Breast epithelium (tissue), 4 donors: ENCODE measurements at places on chromosomes 7 and 10.

GRCh38 chr7:42453931-42454361, 216.9 kb upstream of the GLI3 start:
- DNase-seq, result no peak

GRCh38 chr10:97713339-97713825, at the start of gene MARVELD1:
TSS of gene MARVELD1 (plus strand) at chr10:97713730. CDS start at chr10:97713877, 147 bp downstream.
- DNase-seq, result peak; percentile 66

GRCh38 chr7:96953676-96954513, 51.5 kb upstream of the DLX6 start:
- no peak for DNase-seq

GRCh38 chr7:73463260-73463659, 29.7 kb downstream of the FZD9 start:
- no peak for DNase-seq

- no peak for DNase-seq
Observed at GRCh38 chr7:3280946-3281656, 20.0 kb upstream of the SDK1 start.

DNA sequence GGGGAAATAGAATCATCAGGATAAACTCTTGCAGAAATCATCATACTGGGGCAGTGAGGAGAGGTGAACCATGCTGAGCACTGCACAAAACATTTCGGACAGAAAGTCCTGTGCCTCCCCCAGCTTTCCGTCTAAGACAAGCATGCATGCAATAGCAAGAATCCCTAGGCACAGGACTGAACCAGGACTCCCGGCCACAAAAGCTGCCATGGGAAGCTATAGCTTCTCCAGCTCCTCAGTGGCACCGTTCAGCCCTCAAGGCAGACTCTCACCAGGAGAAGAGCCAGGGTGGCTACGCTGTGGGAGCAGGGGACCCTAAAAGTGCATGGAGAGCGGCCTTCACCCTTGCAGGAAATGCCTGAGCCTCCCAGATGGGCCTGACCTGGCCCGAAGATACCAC, 70.8 kb downstream of the ASB13 start:
- DNase-seq, result no peak

GRCh38 chr10:23088609-23089008, 6.8 kb upstream of the MSRB2 start:
- no peak for DNase-seq

- no peak for DNase-seq
Observed at GRCh38 chr7:29300026-29300480, 105.5 kb downstream of the CHN2 start.

GRCh38 chr7:41924796-41925195, 221.9 kb upstream of the INHBA start:
- DNase-seq, result no peak

DNA sequence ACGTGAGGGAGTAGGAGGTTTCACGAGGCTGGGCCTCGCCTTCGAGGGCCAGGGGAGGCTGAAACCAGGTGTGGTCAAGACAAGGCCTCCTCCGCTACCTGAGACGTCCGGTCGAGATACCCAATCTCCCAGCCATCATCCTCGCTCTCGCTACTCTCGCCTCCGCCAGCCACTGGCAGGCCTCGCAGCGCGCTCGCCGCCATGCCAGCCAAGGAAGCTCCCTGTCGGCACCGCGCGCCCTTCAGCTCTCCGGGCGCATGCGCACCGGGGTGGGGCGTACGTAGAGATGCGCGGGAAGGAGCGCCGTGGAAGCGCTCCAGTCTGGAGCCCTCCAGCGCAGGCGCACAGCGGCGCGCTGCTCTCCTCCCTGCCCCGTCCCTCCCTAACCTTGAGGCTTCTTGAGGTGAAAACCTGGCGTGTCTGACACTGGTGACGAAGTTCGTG, at the start of gene ASZ1:
ASZ1 (minus strand) TSS at position 236 of the 444 bp plus-strand sequence; CDS start at position 203, 33 bp downstream.
- DNase-seq, result no peak

DNA sequence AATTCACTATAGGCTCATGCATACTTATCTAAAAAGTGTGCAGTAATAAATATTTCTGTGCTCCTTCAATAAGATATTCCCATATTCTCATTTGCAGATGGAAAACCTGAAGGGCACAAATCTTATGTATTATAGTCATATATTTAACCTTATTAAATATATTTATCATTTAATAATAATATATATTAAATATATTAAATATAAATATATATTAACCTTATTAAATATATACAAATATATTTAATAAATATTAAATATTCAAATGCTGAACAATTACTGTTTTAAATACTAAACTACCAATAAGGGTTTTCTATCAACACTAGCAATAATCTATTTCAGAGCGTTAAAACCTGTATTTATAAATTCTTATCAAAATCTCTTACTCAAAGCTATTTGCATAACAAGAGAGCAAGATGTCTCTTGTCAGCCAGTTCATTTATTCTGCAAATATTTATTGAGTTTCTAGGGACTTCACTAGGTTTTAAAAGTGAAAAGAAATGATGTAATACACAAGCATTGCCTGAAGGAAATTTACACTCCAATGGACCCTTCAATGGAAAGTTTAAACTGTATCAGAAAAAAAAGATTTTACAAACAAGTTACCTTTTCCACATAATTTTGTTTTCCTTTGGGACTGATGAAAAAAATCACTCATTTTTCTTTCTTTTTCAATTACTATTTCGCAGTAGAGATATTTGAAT, 159.2 kb downstream of the AGMO start:
- DNase-seq, result no peak

DNA sequence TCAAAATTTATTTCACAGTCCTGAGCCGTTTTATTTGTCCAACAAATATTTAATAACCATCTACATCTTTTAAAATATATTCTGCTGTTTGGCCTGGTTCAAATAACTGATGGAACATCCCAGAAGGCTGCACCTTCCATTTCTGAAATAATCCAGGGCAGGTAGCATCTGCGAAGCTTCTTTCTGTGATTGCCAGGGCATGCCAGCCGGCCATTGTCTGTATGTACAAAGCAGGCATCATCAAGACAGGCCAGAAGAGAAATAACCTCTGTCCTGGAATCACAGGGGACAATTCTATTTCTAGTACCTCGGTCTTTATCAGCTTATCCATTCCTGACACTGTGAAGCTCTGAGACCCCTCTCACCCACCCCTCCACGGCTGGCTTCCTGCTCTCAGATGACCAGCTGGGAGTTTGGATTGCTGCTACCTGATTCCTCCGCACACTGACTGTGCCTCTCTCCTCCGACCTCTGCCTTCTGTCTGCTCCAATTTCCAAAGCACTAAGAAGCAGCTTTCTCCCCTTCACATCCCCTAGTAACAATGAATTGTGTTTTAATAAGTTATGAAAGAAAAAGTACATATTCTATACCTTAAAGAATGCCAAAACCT, 8.0 kb downstream of the DGKI start:
- no peak for DNase-seq

DNA sequence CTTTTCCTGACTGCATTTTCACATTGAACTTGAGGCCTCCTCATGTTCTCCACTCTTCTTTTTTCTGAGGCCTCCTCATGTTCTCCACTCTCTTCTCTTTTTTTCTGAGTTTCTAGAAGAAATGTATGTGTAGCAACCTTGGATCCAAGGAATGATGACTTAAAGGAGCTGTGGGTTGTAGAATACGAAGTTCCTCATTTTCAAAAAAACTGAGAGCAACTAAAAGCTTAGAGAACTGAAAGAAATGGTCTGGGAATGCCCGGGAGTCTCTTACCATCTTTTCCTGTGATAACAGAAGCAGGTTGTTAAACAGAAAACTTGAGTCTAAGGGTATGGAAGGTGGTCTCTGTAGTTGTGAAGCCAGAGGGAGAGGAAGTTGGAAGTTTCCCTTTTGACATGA, 32.8 kb downstream of the MRPS33 start:
- DNase-seq, result no peak

GRCh38 chr10:116452338-116452720, 24.7 kb downstream of the PNLIPRP3 start:
- DNase-seq, result no peak

DNA sequence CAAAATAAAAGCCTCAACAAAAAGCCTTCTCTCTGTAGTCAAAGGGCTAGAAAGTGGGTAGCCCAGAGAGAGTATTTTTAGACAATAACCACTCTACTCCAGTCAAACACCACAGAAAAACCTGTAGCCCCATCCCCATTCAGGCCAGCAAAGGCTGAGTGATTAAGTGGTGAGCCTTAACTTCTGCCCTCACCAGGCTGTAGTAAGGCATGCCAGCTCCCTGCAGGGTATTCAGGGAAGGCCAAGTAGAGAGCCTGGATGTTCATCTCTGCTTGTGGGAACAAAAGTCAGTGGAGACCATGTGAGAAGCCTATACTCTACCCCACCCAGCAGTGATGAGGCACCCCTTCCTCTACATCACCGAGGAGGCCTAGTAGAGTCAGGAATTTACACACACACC, 51.2 kb downstream of the HIF1AN start:
- DNase-seq, result no peak

GRCh38 chr7:135723411-135723810, 4.6 kb downstream of the SLC13A4 start:
- no peak for DNase-seq

DNA sequence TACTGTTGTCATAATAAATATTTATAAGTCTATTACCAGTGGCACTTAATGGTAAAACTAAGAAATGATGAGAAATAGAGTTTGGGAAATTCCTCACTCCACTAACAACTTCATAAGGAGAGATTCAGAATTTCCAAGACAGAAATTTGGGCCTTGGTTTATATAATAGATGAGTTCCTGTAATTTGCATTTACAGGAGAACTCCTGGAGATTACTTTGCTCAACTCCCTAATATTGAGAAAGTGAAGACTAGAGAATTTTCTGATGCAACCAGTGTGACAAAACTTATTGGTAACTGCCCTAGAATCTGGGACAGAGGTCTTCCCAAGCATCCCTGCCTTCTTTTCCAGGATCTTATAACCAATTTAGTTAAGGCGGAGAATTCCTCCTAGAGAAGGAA, 49.1 kb upstream of the GSAP start:
- no peak for DNase-seq

GRCh38 chr7:4085937-4086691, 596.0 kb upstream of the FOXK1 start:
- DNase-seq, result no peak

DNA sequence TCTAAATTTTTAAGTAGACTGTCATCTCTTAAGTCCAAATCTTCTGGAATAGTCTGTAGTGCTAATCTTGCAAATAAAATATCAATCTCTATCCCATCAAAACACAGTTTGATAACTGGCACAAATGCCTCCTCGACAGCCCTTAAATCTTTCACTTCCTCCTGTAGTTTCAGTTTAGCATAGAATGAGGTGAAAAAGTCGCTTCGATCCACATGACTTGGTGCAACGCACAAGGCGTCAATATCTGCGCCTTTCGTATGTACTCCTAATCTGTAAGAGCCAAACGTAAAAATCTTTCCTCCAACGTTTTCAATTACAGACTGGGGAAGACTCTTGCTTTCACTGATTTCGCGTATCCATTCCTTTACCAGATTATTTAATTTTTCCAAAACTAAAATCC, 603 bp downstream of the PAPOLB start:
- no peak for DNase-seq

GRCh38 chr7:92987095-92987494, 130.7 kb downstream of the SAMD9 start:
- DNase-seq, result no peak

GRCh38 chr10:62244785-62245467, 23.7 kb downstream of the RTKN2 start:
- DNase-seq, result no peak

DNA sequence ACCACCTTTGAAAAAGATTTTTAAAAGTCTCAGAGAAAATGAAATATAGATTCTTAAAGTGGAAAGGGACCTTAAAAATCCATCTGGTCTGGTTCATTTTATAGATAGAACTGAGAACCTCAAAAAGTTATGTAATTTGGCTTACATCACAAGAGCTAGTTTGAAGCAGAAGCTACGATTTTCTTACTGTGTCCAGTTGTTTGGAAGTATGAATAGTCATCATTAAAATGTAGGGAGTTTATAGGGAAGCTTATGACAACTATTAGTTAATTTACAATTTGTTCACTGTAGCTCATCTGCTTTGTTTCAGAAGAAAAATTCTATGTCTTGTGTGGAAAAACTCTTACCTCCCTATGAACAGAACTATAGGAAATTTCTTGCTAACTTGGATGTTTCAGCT, 26.9 kb downstream of the ZEB1 start:
- DNase-seq, result no peak

- peak; percentile 68 for DNase-seq
Observed at GRCh38 chr7:157318015-157318706, 18.6 kb upstream of the DNAJB6 start.

DNA sequence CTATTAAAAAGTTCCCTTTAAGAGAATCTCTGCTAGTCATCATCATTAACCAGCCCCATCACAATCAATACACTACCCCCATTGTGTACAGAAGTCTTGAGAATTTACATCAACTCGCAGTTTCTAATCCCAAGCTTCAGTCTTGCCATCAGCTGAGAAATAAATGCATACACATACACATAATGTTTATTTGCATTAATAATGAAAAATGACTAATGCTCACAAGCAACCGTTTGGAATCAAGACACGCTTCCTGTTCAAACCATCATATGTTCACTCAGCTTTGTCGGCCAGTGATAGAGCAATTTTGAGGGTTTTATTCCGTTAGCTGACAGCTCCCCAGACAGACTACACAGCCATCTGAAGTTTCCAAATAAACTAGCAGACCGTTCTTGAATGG, 287.1 kb downstream of the SFMBT2 start:
- no peak for DNase-seq

DNA sequence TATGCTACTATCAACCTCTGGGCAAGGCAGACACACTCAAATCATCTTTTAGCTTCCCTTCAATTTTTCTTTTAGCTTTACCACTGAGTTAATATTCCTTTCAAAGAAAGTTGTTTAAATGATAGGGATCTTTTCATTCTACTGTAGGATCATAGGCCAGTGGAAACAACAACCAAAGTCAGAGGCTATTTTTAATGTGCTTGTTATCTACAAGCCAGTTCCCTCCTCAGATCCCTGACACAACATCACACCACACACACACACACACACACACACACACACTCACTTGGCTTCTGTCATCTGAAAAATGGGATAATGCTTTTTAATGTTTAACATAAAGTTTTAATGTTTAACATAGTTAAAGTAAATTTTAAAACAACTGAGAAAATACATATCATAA, 106.7 kb upstream of the CAV2 start:
- no peak for DNase-seq

DNA sequence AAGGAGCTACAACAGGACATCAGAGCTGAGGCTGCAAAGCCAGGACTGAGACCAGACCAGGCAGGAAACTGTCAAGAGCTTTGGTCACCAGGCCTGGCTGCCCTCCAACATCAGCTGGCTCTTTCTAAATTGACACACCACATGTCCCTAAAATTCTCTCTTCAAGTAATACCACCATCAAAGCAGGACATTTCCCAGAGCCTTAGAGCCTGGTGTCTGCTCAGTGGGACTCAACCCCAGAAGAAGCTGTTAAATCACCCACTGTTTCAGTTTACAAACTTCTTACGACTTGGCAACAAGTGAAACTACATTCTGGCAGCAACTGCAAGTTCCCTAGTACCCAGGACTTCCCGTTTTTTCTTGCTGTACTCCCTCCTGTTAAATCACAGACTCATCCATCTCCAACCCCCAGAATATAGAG, 3.8 kb upstream of the IL6 start:
- DNase-seq, result no peak

GRCh38 chr10:21720090-21720489, 186.1 kb downstream of the MLLT10 start:
- DNase-seq, result no peak
